ENCODE measurements at places on chromosomes 5 and 9.
A peak's percentile ranks its signal among the peaks of the same experiment; 100 is the strongest.

GRCh38 chr5:1048861-1049838 is 40.5 kb downstream of the NKD2 start:
- DNase-seq, result no peak

GRCh38 chr9:104269996-104270963 is 176.2 kb downstream of the SMC2 start:
- no peak for DNase-seq

GRCh38 chr9:87359958-87360601 is 137.6 kb upstream of the DAPK1 start:
- no peak for DNase-seq

DNA sequence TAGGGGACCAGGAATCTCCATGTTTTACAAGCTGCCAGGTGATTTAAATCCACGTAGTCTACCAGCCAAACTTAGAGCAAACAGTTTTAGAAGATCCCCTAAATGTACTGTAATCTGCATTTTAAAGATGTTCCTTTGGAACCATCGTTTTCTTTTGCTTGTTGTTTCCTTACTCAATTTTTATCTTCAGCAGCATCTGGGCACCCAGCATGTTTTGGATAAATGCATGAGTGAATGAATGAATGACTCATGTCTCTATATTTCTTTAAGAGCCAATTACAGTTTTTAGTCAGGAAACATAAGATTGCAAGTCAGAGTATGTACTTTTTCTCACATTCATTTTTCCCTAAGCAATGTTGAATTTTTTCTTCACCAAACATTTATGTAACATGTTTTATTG is 123.0 kb downstream of the HACD4 start:
- no peak for DNase-seq

GRCh38 chr5:50700706-50701105 is 34.3 kb downstream of the PARP8 start:
- no peak for DNase-seq

DNA sequence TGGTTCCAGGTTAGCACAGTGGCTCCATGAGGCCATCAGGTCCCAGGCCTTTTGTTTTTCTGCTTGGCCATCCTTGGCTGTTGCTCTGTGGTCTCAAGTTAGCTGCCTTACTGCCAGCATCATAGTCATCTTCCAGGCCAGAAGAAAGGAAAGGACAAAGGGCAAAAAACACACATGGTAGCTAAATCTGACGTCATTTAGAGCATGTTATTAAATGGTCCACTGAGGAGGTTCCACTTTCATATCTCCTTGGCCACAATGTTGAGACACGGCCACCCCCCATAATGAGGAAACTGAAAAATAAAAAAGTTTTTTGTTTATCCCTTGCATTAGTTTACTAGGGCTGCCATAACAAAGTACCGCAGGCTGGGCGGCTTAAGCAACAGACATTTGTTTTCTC is 106.4 kb upstream of the NIPBL start:
- no peak for DNase-seq

GRCh38 chr5:166073901-166074581 is 2217.4 kb upstream of the WWC1 start:
- no peak for DNase-seq

GRCh38 chr9:134852906-134853654 is 27.5 kb upstream of the FCN2 start:
- no peak for DNase-seq

GRCh38 chr5:169511708-169512107 is 71.9 kb upstream of the SPDL1 start:
- DNase-seq, result no peak

- no peak for DNase-seq
Measured at GRCh38 chr9:69293156-69293555, 31.9 kb upstream of the ENTREP1 start.

DNA sequence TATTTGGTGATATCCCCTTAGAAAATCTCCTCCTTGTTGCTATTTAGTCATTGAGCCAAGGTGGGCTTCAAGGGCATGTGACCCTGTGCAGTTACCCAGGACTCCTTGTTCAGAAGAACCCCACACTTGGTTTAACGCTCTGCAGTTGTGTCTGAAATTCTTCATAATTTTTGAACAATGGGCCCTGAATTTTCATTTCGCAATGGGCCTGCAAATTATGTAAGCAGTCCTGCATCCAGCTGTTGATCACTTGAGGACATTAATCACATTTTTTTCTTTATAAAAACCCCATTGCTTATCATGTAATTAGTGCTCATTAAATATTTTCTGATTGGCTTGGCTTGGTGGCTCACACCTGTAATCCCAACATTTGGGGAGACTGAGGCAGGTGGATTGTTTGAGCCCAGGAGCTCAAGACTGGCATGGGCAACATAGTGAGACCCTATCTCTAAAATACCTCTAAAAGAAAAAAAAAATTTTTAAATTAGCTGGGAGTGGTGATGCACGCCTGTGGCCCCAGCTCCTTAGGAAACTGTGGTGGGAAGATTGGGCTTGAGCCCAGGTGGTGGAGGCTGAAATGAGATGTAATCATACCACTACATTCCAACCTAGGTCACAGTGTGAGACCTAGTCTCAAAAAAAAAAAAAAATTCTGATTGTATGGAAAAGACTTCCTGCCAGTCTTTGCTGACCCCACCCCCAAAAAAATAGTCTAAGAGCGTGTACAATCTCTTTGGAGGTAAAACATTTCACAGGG is 194.2 kb upstream of the HAPLN1 start:
- DNase-seq, result no peak

DNA sequence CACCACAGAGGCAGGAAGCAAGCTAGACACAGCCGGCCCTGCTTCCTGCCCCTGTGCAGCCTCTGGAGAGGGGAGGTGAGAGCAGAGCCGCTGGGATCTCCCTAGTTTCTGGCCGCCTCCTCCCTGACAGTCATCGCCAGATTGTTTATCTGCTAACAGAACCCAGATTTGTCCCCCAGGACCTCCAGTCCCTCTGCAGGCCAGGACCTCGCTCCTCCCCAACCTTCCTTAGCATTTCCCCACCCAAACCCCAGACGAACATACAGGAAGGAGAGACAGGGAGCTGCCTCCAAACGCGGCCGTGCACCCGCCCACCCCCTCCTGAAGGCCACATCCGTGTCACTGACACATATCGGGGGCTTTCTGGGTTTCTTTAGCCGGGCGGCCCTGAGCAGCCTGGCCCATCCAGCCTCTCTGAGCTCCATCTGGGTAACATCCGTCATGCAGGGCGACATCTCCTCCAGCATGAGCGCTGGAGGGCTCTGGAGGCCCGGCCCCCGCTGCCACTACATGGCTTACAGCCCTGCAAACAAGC is 47.5 kb downstream of the DBH start:
- DNase-seq, result peak; percentile 30

DNA sequence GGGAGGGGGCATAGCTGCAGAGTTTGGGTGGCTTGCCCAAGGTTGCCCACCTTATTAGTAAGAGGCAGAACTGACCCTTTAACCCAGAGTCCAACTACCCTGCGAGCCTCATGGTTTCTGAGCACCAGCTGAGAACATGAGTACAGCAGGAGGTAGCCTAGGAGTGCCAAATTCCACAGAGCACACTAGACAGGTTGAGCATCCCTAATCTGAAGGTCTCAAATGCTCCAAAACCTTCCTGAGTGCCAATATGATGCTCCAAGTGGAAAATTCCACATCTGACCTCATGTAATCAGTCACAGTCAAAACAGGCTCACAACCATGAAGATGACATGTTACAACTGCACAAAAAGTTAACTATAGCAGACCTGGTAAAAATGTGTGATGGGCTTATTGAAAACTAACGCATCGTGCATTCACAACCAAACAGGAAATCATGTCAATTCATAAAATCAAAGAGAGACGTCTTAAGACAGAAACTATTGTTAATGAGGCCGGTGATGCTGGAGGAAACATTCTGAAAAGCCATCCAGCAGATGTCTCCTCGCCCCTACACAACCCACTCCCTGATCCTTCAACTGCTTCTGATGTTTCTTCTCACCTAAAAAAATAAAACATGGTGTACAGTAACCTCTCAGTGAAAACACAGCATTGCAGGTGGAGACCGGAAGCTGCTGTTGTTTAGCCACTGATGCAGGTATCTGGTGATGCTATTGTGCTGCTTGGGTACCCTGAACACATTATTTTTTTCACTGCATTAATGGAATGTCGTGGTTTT is 25.0 kb downstream of the PTCH1 start:
- DNase-seq, result no peak

DNA sequence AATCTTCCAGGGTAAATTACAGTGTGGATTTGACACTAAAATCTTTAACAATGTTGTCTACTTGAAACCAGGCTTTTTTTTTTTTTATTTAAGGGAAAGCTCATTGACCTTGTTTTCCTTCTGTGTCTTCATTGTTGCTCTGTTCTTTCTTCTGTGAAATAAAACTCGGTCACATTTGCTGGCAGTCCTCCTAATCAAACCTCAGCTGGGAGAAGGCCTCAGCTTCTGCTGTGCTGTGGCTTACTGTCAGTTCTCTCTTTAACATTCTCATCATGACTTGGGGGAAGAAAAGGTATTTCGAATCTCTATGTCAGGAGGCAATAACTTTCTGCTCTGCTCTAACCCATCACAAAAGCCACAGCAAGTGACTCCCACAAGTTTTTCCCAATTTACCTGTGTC is 268.9 kb downstream of the ZNF608 start:
- no peak for DNase-seq

DNA sequence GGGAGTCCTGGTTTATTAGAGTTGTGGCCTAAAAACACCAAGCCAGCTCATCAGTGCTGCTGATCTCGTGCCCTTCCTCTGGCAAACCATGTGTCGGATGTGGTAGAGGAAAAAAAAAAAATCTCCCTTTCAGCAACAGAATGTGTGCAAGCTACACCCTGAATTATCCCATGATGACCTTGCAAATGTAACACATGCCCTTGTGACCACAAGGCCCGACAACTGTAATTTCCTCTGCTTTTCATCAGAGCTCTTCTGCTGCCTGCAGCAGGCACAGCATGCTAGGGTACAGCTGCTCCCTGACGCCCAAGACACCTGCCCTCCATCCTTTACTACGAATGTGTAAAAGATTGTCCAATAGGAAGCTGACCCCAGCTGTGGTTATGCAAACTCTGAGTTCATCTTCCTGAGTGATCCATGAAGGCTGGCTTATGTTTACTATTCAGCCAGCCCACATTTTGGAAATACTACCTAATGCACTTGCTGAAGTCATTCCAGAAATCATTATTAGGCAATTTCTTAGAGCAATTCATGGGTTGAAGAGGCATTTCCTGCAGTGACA is 14.6 kb upstream of the BNC2 start:
- no peak for DNase-seq

DNA sequence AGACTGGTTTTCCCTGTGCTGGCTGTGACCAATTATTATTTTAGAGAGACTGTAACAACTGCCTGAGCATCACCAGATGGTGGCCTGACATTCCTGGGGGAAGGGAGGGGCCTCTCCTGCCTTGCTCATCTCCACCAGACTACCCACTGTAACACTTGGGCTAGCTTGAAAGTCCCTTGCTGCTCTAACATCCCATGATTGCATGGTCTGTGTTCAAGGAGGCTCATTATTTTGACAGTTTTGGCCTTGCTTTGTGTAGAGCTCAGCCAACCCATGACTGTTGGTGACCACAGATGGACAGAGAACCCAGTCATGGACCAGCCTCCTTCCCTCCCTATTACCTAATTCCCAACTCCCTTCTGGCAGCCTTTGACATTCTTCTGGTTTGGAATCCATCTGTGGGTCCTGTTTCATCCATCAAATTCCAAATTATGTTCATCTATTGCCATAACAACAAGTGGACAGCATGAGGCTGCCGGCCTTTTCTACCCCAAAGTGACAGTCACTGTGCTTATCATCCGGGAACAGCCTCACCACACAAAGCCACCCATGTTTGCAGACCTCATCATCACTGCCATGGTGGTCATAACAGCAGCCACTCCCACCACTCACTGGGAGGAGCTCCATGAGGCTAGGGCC is 49.0 kb upstream of the ICE1 start:
- DNase-seq, result no peak

DNA sequence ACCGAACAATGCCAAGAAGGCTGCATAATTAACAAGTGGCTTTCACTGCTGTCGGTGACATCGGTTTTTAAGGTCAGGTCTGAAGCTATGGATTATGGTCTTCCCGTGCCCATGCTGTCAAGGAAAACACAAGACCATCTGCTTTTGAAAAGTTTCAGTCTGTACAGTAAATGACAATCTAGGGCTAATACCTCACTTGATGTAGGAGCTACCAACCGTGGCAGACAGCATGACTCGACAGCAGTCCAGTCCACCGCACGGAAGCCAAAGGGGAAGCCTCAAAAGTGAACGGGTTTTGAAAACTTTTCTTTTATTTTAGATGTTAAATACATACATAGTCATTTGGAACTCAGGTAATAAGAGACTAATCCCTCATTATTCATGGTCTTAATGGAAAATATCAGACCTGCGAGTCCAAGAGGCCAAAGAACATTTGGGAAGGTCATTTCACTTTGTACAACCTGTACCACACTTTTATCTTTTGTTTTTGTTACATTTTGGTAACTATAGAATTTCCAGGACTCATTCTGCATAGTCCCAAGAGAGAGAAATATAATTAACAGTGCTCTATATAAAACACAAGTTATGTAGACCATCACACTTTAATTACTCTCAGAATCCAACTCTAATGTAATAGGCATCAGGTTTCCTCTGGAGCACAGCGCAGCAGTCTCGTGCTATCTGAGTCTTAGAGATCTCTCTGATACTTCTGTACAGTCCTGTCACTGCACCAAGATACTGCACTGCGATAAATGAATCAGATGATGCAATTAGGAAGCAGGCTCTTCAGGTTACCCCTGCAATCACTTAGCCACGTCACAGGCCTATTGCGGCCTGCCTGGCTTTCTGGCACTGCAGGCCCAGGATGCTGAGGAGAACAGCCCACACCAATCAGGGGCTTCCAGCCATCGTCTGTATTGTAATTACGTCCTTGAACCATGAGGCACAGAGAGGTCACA is 184.9 kb downstream of the FANCC start:
- DNase-seq, result no peak

GRCh38 chr5:137316346-137316736 is 182.8 kb downstream of the SPOCK1 start:
- DNase-seq, result no peak

- no peak for DNase-seq
Measured at GRCh38 chr9:137077758-137078693, 709 bp downstream of the UAP1L1 start.

DNA sequence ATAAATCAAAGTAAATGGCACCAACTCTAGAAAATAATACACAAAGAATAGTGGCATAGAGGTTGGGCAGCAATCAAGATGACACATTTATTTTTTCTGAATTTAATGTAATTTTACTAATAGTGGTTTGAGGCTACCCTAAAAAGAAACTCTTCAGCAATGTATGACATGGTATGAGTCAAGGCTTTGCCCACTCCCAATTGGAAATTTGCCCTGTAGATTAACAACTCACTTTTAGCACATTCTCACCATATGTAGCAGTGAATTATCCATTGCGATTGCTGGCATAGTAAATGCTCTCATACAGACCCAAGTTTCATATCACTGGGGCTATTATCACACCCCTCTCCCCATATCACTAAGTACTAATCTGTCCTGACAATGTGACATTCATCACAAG is 832.1 kb upstream of the ZNF608 start:
- DNase-seq, result no peak

DNA sequence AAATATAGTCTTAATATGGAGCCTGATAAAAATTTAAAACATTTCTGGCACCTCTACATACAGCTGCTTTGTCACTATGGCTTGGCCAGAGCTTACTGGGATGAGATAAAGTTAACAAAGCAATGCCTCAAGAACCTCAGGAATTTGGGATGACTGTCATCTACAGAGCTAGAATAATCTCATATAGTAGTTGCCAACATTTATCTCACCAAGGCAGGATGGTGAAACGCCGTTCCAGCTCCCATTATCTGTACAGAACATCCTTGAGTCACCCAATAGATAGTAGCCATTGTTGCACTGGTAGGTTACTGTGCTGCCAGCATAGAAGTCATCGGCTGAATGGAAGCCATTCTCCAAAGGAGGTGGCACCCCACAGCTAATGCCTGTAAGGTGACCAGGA is 94.6 kb upstream of the TXNDC8 start:
- DNase-seq, result no peak
